ENCODE measurements at places on chromosomes 2 and 18.
A peak's percentile ranks its signal among the peaks of the same experiment; 100 is the strongest.

GRCh38 chr2:237072067-237072931, 13.4 kb upstream of the COPS8 start:
- peak; percentile 88 for DNase-seq

- no peak for DNase-seq
Measured at GRCh38 chr18:66159451-66159850, 408.6 kb downstream of the CDH7 start.

DNA sequence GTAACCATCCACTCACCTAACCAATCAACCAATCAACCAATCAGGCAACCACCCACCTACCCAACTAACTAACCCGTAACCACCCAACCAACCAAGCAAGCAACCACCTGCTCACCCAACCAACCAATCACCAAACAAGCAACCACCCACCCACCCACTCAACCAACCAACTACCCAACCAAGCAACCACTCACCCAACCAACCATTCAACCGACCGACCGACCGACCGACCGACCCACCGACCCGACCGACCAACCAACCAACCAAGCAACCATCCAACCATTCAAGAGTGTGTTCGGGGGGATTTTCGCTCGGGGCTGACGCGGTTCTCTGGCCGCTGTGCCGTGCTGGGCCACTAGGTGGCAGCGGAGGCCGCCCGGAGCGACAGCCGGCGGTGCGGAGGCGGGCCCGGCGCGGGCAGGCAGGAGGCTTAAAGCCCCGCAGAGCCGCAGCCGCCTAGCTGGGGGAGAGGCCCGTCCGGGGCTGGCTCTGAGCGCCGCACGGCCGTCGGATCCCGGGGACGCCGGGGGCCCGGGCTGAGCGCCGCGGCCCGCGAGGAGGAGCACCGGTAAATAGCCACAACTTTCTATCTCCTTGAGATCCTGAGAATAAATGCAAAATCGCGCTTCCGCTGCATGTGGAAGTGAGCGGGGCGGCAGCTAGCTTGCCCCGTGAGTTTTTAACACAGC, at the start of gene MC5R:
MC5R (plus strand) TSS at position 443 of the 689 bp plus-strand sequence. CDS start 1,617 bp downstream, outside the sequence.
- DNase-seq = peak; percentile 70

DNA sequence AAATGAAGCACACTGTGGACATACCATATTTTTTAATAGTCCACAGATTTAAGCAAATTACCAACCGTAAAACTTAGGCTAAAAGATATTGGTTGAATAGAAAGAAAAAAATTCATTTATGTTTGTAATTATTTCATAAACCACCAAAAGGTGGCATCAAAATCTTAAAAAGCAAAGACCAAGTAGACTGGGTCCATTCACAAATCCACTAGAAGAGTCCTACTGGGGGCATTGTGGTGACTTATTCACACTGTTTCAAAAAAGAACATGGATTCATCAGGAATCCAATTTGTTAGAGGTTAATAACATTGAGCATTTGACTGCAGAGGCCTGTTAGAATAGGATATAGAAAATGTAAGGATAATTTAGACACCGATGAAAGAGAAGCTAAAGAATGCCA, 194.9 kb upstream of the KYNU start:
- no peak for DNase-seq

DNA sequence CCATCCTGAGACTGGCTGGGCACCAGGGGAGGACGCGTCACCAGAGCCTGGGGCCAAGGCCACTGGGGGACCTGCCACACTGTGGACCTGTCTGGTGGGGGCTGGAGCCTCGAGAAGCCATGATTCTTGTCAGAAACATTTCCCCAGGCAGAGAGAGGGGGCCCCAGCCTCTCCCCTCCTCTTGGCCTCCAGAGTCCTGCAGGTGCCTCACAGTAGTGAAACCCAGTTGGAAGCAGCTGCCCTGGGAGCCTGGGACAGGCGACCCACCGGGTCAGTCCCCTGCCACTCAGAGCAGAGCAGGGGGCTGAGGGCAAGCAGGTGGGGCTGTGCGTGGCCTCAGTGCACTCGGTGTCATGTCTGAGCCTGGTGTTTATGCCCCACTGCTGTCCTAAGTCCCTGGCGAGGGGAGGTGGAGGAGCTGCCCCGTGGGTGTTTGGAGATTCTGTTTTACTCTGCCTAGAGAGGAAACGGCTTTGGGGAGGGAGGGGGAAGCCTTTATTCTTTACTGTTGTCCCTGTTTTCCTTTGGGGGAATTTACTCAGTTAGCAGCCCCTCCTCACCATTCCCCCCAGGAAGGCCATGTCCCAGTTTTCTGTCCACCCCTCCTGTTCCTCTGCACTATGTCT, 7.7 kb downstream of the OXER1 start:
- DNase-seq = no peak

DNA sequence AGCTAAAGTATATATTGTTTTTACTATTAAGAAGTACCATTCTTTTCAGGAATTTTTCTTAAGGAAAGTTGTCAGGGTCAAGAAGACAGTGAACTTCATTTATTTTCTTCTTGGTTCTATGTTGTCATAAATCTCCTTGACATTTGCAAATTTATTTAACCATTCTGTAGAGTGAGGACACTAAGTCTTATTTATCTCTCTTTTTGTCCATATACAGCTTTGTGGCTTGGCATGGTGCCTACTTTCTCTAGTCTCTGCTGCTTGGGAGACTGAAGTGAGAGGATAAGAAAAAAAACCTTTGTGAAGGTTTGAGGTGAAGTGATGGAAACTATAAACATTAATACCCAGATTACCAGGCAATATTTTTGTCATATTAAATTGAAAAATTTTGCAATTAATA, 1389.4 kb downstream of the SUCLG1 start:
- no peak for DNase-seq

DNA sequence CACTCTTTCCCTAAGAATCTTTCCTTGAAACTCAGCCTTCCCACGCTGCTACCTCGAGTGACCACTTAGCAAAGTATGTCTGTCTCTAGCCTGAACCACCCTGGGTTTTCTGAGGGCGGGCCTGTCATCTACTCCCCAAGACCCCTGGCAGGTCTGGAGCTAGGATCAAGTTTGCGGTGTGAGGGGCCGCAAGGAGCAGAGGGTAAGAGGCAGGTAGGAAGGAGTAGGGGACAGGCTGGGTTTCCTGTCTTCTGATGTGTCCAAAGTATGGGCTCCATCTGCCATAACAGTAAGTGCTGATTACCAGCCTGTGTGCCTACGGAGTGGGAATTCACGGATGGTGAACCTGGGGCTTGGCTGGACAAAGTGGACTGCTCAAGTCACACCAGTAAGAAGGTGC, 25.4 kb downstream of the ZFP36L2 start:
- DNase-seq = no peak

DNA sequence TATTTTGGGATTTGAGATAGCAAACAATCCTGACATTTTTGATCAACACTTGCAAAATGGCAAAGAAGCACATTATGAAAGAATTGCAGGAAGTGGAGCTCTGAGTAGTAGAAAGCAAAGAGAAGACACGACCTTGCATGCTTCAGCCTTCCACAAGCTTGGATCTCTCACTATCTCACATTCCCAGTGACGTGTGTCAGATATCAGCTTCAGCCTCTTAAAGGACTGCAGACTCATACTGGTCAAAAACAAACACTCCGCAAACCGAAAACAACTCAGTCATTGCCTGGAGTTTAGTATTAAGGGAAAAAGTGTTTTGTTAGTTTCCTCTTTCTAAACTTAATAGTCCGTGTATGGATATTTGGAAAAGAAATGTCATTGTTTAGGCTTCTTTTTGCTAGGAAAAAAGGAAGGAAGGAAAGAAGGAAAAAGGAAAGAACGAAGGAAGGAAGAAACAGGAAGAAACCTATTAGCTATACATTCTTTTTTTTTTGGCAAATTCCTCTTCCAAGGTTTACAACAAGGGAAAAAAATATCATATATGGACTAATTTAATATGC, 32.6 kb upstream of the SLC40A1 start:
- no peak for DNase-seq

DNA sequence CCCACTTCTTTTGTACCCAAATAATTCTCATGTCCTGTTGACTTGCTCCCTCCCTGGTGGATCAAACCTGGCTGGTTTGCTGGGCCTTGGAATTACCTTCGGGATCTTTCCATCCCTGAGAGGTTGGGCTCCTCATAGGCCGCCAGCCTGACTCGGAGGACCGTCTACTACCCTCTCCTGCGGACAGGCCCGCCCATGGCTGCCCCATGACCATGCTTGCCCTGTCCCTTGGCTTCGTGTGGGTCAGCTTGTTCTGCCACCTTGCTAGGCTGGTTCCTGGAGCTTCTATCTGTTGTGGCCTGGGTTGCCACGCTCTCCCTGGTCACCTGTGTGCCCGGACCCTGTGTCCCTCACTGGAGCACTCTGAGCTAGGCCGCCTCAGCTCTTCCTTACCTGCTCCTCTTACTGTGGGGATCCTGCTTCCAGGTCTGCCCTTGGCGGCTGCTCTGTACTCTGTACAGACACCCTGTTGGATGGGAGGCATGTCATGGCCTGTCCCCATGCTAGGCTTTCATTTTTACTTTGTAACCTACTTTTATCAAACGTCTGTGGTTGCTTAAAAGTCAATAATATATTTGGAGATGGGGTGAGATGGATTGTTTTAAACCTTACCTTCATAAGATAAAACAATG, 29.7 kb upstream of the FHL2 start:
- no peak for DNase-seq

DNA sequence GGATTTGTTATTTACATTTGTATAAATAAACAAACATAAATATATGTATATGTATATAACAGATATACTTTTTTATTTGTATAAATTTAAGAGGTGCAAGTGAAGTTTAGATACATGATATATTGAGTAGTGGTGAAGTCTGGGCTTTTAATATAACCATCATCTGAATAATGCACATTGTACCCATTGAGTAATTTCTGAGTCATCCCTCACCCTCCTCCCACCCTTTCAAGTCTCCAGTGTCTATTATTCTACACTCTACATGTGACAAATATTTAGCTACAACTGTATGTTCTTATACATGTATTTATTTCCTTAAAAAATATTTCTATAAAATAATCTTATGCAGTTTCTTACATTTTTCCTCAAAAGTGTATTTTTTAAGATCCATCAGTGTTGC, 358.7 kb upstream of the TFPI start:
- DNase-seq = no peak

GRCh38 chr2:77838441-77838840, 316.3 kb upstream of the LRRTM4 start:
- no peak for DNase-seq

DNA sequence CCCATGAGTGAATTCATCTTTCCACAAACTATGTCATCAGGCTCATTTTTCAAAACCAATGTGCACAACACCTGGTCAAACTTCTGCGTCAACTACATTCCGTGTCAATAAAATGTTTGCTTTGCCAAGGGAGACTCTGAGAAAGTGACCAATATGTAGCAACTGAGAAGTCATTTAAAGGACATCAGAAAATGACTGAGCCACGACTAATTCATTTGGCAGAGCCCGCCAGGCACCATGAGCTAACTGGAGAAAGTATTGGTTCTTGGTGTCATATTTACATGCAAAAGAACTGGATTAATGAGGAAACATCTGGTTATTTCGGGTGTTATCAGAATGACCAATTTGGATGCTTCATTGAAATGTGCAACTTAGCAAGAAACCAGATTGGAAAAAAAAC, 7.2 kb downstream of the RND3 start:
- no peak for DNase-seq

- no peak for DNase-seq
Measured at GRCh38 chr18:52679354-52679753, 339.4 kb downstream of the DCC start.

DNA sequence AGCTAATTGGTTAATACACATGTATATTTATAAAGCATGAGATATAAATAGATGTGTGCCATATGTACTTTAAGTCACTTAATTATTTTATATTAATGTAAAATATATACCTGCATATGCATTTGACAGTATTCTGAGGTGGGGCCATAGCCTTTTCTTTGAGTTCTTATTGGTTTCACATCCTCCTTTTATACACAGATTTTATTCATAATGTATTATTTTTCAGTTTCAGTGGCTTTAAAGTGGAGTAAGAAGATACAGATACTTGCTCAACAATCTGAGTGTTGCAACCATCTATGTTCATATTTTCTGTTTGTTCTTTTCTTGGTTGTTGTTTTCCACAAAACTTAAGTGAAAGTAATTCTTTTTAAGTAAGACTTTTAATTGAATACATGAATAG, 436.5 kb downstream of the RND3 start:
- DNase-seq = no peak

GRCh38 chr2:234629596-234629995, 132.7 kb upstream of the ARL4C start:
- DNase-seq = no peak

- DNase-seq = no peak
Measured at GRCh38 chr2:2641541-2642410, 310.7 kb upstream of the MYT1L start.

GRCh38 chr18:55838841-55839240, 250.8 kb upstream of the TCF4 start:
- no peak for DNase-seq

GRCh38 chr2:57460396-57461276, 586.0 kb upstream of the VRK2 start:
- DNase-seq = no peak

DNA sequence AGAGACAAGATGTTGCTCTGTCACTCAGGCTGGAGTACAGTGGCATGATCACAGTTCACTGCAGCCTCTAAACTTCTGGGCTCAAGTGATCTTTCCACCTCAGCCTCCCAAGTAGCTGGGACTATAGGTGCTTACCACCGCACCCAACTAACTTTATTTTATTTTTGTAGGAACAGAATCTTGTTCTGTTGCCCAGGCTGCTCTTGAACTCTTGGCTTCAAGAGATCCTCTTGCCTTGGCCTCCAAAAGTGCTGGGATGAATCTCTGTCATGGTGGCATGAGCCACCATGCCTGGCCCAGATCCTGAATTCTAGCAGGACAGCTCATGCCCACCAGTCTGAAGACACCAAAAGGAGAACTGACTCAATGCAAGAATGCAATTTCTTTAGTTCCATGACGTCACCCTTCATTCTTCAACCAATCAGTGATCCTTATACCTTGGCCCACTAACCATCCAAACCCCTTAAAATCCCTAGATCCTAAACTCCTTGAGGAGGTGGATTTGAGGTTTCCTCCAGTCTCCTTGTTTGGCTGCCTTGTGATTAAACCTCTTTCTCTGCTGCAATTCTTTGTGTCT, 25.6 kb upstream of the CXXC1 start:
- no peak for DNase-seq

DNA sequence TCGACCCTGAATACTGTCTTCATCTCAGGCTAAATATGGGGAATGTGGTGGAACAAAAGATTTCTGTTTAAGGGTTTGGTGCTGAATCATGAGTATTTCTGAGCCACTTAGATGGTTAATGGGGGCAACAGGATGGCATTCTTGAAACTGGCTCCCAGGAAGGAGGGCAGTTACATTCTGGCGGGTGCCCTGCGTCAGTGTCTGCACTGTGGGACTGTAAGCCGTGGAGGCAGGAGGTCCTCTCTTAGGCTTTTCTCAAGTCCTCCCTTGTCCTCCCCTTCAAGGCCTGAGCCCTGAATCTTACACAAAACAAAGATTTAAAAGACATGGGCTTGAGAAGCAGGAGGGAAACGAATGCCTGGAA, 45.7 kb downstream of the PSD4 start:
- no peak for DNase-seq

GRCh38 chr2:3265471-3265870, 112.1 kb downstream of the EIPR1 start:
- DNase-seq = no peak
